ENCODE measurements at places on chromosomes 16 and 17.

DNA sequence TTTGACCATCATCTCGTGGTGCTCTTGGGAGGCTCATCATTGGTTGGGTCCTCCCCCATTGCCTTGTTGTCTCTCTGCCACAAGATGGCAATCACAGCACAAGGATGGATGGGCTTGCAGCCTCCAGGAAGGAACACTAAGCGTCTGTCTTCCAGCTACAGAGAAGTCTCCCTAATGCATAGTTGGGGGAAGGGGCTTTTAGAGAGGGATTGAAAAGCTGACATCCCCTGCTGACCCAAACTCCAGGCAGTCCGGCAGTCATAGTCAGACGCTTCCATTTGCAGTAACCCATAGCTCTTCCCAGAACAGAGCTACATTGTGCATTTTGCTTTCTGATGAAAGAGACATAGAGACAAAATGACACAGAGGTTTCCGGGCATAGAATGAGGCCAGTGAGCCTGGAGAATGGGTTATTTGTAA, 111.4 kb downstream of the UTP18 start:
- DNase-seq = peak; percentile 39

- DNase-seq = peak; percentile 58
Measured at GRCh38 chr17:17792551-17793377, 44.0 kb downstream of the SREBF1 start.

GRCh38 chr17:77487677-77488530, 347.1 kb downstream of the SEC14L1 start:
- no peak for DNase-seq

- DNase-seq = no peak
Measured at GRCh38 chr17:75340631-75341030, 51.4 kb upstream of the SLC25A19 start.

- DNase-seq = no peak
Measured at GRCh38 chr17:37239690-37240334, 136.0 kb upstream of the C17orf78 start.

- DNase-seq = no peak
Measured at GRCh38 chr17:82599674-82600661, 48.3 kb downstream of the WDR45B start.

- DNase-seq = no peak
Measured at GRCh38 chr16:68279726-68280558, 15.6 kb downstream of the SLC7A6 start.

GRCh38 chr17:40309031-40309948, at the start of gene RARA:
Gene RARA, plus strand, starts transcription at chr17:40309180. Its CDS starts 22,039 bp downstream, at chr17:40331219.
- peak; percentile 57 for DNase-seq
